ENCODE measurements at places on chromosomes 6 and 20.

DNA sequence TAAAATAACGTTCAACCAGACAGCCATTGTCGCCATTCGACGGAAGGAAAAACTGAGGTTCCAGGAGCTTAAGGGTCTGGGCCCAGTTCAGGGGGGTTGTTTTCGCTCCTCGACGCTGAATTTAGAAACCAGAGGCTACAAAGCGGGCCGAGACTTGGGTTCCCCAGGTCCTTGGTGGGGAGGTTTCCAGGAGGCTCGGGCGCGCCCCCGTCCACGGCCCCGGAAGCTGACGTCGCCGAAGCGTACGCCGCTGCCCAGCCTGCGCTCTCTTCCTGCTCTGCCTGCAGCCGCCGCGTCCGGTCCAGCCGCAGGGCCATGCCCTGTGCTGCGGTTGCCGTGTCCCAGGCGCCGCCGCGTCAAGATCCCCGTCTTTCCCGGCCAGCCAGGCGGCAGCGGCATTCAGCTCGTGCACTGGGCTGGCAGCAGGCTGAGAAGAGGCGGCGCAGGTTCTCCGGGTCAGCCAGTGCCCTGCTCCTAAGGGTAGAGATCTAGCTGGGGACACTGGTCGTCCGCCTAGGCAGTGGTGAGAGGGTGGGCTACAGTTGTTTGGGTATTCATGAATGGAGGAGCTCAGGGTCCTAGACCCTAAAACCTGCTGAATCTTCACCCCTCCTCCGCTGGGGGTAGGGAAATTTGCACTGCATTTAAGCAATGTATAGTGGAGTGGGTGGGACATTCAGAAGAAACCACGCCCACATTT, 901 bp upstream of the TRIM26 start:
- peak; percentile 63 for DNase-seq

DNA sequence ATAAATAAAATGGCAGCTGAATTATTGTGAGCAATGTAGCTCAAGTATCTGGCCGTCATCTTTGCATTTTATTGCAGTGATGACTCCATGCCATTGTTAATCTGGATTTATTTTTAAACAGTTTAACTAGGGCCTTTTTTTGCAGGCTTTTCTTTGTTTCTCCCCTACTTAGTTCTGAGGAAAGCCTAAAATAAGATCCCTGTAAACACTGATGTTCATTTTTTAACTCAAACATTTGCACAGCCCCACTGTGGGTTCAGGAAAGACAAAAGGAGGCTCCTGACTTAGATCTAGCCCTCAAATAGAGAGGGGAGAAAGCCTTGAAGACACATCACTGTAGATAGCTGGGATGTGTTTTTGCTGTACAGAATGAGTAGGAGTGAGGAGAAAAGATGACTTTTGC, 69.2 kb downstream of the PLEKHG1 start:
- no peak for DNase-seq

DNA sequence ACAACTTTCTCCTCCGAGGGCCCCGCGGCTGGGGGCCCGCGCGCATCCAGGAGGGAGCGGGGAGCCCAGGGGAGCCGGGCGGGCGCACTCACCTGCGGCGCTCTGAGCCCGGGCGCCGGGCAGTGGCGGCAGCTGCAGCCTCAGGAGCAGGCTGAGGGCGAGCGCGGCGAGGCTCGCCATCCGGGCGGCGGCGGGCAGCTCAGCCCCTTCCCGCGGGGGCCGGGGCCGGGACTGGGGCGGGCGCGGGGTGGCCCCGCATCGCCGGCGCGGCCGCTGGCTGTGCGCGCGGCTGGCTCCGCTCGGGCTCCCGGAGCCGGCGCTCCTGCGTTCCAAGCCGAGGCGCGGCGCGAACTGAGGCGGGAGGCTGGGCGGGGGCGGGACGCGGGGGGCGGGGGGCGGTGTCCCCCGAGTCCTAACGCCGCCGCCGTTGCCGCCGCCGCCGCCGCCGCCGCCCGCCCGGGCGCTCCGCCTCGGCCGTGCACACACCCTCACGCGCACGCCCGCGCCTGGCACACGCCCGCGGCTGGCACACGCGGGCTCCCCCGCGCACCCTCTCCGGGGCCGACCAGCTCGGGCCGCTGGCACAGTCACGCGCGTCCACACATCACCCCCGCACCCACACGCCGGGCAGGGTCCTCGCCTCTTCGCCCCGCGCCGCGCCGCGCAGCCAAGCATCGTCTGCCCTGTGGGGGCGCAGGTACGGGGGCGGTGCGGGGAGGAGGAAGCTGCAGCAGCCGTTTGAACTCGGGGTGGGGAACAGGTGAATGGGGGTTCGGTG, at the start of gene PTPRT:
Gene PTPRT, minus strand, starts transcription at position 353 of the 778 bp plus-strand sequence. Its CDS starts 173 bp downstream, at position 180.
- DNase-seq = no peak

- no peak for DNase-seq
Measured at GRCh38 chr6:166618866-166619761, 7.9 kb downstream of the RPS6KA2 start.

DNA sequence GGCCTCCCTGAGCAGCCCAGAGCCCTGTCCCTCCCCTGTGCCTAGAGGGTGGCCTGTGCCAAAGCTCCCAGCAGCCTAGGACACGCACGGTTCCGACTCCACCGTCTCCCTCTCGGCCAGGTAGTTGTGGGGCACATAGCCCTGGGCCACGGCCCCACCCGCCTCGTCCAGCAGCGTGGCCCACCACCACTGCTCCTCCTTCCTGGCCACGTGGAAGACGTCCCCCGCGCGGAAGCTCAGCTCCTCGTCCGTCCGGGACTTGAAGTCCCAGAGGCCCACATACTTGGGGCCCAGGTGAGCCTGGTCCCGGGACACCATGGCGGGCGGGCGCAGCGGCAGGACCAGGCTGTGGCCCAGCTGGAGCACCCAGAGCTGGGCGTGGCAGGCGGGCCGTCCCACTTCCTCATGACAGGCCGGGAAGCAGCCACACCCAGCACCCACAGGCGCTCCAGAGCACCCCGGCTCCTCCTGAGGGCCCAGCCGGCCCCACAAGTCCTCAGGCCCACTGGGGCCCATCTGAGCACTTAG, at the start of gene PTK6:
Gene PTK6, minus strand, starts transcription at position 380 of the 528 bp plus-strand sequence. Its CDS starts 62 bp downstream, at position 318.
- DNase-seq = no peak

- DNase-seq = peak; percentile 76
Measured at GRCh38 chr6:1029141-1029540, 282.8 kb upstream of the FOXQ1 start.

DNA sequence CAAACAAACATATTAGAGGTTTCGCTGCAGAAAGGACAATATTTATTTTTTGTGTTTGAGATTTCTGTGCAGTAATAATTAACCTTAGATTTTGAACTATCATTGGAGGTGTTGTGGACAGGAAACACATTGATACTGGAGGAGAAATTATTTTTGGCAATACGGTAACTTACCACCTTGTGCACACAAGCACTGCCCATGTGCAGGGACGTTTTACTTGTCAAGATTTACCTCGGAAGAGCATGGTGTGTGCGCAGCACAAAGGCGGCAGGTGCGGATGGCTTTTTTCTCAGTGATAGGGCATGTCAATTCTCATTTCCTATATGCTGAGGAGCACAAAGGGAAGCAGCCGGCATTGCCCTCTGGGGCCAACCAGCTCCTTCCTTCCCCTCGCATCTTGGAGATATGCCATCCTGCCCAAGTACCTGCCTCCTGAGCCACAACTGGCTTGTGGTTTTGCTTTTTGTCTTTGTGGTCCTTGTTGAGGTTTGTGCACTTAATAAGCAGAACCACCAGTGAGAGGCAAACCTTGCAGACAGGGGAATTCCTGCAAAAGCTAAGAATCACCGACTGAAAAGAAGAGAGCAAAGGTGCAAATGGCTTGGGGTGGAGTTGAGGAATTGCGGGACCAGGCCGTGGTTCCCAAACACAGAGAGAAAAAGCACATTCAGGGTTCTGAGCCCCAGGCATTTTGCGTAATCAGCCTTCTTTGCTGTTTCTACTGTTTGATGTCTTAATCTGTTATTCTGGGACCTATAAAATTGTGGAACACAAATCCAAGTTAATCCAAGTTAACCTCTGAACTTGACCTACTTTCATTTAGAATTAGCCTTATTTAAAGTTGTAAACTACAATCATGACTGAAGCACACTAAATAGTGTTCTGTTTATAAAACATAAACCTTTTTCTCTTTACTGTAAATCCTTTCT, 21.9 kb downstream of the SAMD5 start:
- DNase-seq = no peak

GRCh38 chr6:63790334-63790733, 154.7 kb downstream of the PHF3 start:
- DNase-seq = no peak

- DNase-seq = no peak
Measured at GRCh38 chr20:23265226-23265625, 85.4 kb upstream of the NXT1 start.

DNA sequence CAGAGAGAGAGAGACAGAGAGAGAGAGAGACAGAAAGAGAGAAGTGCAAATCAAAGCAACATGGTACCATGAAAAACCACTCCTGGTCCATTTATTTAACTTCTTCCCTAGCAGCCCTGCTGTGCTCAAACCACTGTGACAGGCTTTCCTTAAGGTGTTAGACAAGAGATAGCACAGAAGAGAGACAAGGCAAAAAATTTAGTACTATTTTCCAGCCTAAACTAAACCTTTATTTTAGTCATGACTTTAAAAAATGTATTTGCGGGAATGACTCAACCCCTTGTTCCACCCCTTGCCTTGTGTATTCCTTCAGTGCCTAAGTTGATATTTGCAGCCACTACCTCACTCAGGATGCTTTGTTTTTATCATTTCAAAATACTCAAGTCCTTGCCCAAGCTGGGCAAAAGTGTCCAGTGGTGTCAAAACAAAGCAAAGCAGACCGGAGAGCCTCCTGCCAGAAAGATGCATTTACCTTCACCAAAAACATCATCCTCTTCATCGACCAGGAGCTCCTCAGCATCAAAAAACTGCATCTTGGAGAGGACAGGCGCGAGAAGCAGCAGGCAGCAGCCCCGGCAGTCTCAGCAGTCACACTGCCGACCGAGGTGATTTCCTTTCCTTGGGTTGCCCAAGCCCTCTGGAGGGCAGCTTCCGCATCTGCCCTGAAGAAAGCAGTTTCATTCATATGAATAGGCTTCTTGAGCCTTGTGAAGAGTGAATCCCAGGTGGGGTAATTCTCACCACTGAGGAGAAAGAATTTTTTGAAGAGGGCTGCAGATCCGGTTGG, at the start of gene RIPOR2:
Gene RIPOR2, minus strand, starts transcription at position 595 of the 787 bp plus-strand sequence. Its CDS starts 62 bp downstream, at position 533.
- DNase-seq = no peak

- DNase-seq = peak; percentile 62
Measured at GRCh38 chr6:593139-593906, 63.6 kb downstream of the HUS1B start.

GRCh38 chr6:107658920-107659865, 164.9 kb downstream of the SCML4 start:
- DNase-seq = no peak

- no peak for DNase-seq
Measured at GRCh38 chr20:24895431-24895830, 53.6 kb upstream of the CST7 start.

- no peak for DNase-seq
Measured at GRCh38 chr6:18543051-18543450, 155.9 kb downstream of the RNF144B start.

- no peak for DNase-seq
Measured at GRCh38 chr6:1479601-1480221, 90.3 kb downstream of the FOXF2 start.

GRCh38 chr6:9634776-9635175, 780.1 kb downstream of the TFAP2A start:
- no peak for DNase-seq

DNA sequence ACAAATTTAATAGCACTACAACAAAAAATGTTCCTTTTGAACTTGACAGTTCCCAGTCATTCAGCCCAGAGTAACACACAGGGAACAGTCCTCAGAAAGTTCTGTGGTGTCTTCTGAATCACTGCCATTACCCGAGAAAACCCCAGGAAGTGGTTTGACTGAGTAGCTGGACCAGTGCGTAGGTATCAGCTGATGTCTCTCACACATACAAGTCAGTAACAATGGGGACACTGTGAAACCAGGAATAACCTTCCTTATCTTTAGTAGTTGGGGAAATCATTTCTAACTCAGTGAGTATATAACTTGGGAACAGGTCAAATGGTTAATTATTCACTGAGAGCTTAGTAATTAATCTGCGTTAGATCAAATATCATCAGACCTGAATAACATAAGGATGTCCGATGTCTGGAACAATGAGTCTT, 73.1 kb downstream of the HIVEP2 start:
- DNase-seq = no peak

DNA sequence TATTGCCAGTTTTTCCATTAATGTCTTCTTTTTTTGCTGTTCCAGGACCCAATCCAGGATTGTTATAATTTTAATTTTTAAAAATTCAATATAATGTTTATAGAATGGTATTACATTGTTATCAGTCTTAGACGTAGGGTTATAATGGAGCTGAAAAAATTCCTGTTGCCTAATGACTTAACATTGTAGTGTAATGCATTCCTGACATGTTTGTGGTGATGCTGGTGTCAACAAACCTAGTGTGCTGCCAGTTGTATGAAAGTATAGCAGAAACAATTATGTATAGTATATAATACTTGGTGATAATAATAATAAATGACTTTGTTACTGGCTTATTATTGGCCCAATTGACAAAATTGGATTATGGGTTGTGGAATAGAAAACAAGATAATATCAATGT, 30.4 kb downstream of the KIZ start:
- DNase-seq = no peak

DNA sequence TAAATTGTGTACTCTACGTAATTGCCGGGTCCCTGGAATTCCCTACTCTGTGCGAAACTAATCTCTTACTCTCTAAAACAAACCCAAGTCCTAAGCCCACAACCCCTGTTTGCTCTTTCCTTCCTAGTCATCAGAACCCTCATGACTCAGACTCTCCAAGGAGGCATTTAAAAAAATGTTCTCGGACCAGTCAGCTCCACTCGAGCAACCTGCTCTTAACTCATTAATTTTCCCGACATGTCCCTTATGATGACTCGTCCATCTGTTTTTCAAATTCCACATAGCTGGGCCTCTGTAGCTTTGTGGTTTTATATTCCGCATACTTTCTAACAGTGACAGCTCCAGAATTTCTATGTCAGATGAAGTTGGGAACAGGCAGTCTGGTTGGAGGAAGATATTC, 2.6 kb upstream of the MUC22 start:
- DNase-seq = no peak

- DNase-seq = no peak
Measured at GRCh38 chr6:89859744-89860143, 30.1 kb downstream of the CASP8AP2 start.

All from right renal pelvis (tissue), 4 donors.